ENCODE measurements at places on chromosomes 7 and 10. TPM values are rescaled to one million over a fixed set of nuclear protein-coding genes. Genes with fewer than 3 reads are reported as not detected.

DNA sequence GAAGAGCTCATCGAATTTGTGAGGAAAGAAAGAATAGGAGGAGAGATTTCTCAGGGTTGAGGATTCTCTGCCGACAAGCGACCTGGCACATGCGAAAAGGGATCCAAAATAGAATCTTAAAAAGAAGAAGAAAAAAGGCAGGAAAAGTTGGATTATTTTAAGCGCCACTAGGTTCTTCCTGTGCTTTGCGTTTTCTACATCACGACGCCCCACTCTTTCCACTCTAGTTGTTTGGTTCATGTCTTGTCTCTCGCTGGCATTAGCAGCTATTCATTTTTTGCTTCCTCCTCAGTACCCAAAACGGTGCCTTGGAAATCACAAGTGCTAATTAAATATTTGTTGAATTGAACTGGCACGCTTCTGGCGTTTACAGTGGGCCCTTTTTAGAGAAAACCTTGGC, 674 bp upstream of the FRA10AC1 start:
- H3K4me1 ChIP-seq, result no peaks in the 10 kb centered on the region
- H3K27me3 ChIP-seq, result no peaks in the 10 kb centered on the region
- peak overlapping the region; percentile 89 for H3K27ac ChIP-seq

DNA sequence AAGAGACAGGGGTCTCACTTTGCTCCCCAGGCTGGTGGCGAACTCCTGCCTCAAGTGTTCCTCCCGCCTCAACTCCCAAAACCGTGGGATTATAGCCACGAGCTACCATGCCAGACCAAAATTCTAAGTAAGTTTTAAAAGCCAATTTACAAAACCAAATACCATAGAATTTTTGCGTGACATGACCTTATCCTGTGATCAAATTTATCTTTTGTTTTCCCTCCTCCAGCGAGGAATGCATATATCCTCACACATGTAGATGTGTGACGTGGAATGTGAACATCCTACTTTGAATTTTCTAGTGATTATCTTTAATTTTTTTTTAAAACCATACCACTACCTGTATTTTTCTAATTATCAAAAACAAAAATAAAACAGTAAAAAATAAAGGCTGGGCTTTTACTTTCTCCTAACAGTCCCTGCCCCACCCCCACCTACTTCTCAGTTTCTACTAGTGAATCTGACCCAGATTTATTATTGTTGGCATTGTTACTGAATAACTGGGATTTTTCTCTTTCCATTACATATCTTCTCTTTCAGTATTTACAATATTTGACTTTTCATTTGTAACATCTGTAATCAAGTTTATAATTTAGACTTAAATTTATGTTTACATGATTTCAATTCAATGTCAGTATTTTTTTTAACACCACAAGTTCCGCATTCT, 26.0 kb downstream of the CYTH3 start:
- no peaks in the 10 kb centered on the region for H3K36me3 ChIP-seq
- no peak overlapping the region for H3K27ac ChIP-seq
- H3K4me1 ChIP-seq, result no peaks in the 10 kb centered on the region
- H3K27me3 ChIP-seq, result no peaks in the 10 kb centered on the region
- H3K4me3 ChIP-seq, result no peak overlapping the region
- no peak for DNase-seq

DNA sequence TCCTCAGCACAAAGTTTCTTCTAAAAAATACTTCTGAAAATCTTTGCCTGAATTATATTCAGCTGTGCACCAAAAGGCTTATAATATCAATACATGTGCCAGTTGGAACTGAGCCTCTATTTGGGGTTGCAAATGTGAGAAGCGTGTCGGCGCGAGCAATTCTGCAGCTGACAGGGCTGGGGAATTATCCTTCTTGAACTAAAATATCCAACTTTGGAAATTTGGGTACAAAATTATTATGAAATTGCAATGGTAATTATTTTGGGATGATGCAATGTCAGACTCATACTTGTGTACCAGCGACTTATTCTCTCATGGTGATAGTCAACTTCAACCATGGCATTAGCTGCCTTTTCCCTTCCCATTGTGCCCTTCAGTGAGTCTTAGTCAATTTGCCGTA, 507.0 kb upstream of the KLF6 start:
- peak overlapping the region; percentile 36 for H3K27ac ChIP-seq
- H3K36me3 ChIP-seq, result no peaks in the 10 kb centered on the region
- no peak overlapping the region for H3K4me3 ChIP-seq
- no peak for DNase-seq

- no peaks in the 10 kb centered on the region for H3K27me3 ChIP-seq
- no peaks in the 10 kb centered on the region for H3K4me1 ChIP-seq
- no peak for DNase-seq
Observed at GRCh38 chr7:143314127-143314526, 1.8 kb upstream of the CLCN1 start.

DNA sequence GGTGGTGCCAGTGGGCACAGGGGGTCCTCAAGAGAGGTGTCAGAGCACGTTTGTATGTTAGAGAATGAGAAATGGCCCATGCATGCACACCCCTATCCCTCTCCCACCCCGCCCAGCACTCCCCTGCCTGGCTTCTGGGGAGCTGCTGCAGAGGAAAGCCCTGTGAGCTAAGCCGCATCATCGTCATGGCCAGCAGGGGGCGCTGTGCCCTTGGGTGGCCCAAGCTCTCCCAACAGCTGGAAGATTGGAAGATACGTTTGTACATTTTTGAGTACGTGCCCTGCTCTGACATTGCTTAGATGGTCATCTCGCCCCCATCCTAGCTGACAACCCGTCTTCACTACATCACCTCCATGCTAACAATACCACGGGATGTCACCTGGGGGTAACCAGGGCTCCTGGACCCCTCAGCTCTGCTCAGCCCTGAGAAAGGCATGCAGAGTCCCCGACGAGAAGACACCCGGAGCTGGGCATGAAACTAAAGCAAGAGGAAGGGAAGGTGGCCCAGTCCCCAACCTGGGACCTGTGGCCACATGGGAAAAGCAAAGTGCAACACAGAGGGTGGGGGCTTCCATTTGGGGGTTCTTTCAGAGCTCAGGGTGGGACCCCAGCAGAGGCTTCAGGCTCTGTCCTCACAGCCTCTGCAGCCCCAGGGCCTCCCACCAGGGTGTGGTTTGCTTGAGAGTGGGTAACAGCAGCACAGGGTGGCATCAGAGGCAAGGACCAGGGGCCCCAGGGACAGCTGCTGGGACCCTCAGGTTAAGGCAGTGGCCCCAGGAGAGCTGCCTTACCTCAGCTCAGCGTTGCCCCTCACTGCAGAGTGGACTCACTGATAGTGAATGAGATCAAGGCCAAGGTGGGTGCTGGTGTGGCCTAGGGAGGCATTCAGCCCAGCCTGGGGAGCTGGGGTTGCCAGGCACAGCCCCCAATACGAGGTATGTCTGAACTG, 136.6 kb downstream of the PTPN20 start:
- no peak for DNase-seq
- H3K36me3 ChIP-seq, result no peaks in the 10 kb centered on the region
- H3K4me1 ChIP-seq, result no peaks in the 10 kb centered on the region
- no peak overlapping the region for H3K4me3 ChIP-seq
- H3K27me3 ChIP-seq, result no peaks in the 10 kb centered on the region

DNA sequence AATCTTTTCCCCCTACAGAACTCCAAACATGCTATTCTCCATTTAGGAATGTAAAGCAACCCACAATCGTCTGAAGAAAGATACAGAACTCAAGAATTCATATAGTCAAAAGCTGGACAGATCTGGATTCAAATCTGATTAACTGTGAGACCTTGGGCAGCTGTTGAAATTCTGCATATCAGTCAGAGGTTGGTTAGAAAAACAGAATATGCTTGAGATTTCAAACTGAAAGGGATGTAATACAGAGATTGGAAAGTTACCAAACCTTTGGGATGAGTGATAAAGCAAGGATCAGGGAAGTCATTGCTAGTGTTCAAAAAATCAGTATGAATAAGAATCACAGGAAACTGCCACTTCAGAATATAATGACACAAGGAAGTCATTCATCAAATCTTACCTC, 406.6 kb downstream of the HTR7 start:
- no peak overlapping the region for H3K27ac ChIP-seq
- no peak for DNase-seq
- H3K36me3 ChIP-seq, result no peaks in the 10 kb centered on the region

The AKR1C8 gene
- total RNA-seq, result not detected

The TUBAL3 gene
- total RNA-seq, result 1.6 TPM

Measured in breast epithelium (tissue), 4 donors.